ENCODE measurements at places on chromosomes 11 and 22.

DNA sequence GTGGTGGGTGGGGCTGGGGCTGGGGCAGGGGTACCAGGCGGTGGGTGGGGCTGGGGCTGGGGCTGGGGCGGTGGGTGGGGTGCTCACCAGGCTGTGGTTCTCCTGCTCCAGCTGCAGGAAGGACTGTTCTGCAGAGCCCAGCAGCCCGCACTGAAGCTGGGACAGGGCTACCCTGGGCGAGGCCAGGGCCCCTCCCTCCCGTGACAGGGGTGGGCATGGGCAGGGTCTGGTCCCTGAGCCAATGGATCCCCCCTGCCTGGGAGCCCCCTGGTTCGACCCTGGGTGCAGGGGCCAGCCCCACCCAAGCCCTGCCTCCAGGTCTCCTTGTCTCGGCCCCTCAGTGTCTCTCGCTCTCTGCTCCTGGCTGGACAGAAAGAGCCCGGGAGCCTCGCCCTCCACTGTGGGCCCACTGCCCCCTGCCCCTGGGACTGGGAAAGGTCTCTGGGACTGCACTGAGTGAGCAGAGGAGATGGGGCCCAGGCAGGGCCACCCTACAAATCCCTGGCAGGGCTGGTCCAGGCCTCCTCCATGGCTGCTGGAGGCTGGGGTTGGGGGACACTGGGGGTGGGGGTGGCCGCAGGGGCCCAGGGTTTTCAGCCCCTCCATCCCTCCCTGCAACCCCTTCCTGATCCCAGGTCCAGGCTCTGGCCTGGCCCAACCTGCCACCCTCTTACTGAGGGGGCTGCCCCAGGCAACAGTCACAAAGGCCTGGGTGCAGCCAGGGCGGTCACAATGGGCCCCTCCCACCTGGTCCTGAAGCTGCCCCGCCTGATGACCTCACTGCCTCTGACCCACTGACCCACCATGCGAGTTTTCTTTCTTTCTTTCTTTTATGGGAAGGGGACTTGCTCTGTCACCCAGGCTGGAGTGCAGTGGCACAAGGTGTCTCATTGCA, at the start of gene CCDC188:
Gene CCDC188 (minus strand): TSS at position 675 of the 895 bp plus-strand sequence. CDS start 69 bp downstream, at position 606.
- DNase-seq, result no peak

GRCh38 chr11:73236205-73236765, 18.2 kb downstream of the P2RY2 start:
- DNase-seq, result no peak

GRCh38 chr11:128323381-128323780, 264.0 kb downstream of the ETS1 start:
- no peak for DNase-seq

DNA sequence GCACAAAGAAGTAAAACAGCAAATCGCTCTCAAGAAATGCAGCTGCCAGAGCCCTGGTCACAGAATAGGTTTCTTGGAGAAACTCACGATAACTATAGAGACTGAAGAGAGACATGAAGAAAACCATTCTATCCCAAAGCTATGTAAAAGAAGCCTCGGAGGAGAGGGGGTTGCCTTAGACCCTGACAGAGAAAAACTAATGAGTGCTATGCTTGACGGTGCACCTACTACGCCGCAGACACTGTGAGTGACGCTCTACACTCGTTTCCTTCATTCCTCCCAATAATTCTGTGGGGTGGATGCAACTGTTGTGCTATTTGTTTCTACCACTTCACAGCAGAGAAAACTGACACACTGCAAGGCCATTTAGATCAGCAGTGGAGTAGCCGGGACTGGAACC, 121.8 kb downstream of the ETS1 start:
- DNase-seq, result no peak
